Kidney (tissue), 22 donors: ENCODE measurements at places on chromosomes 4 and X.

DNA sequence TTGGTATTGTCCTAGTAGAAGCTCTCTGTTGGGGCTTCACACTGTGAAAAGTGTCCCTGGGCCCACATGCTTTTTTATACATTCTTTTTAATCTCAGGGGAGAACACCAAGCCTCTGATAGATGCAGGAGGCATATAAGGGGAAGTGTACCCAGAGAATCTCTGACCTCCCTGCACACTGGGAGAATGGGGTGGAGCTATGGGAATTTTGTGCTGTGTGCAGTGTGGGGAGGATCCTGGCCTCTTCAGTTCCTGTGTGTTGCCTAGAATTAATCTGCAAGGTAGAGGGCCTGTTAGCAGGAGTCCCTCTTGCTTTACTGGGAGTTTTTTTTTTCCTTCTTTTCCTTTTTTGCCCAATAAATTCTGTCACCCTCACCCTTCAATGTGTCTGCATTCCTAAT, 49.2 kb upstream of the SPIN4 start:
- no peak for DNase-seq

GRCh38 chr4:184473499-184474262, 669 bp downstream of the IRF2 start:
- DNase-seq = peak; percentile 63

GRCh38 chrX:10223276-10223675, 66.5 kb downstream of the CLCN4 start:
- no peak for DNase-seq

- DNase-seq = peak; percentile 19
Measured at GRCh38 chrX:110992611-110993010, 103.4 kb upstream of the PAK3 start.

GRCh38 chr4:127775843-127776242, 6.3 kb upstream of the HSPA4L start:
- DNase-seq = no peak

DNA sequence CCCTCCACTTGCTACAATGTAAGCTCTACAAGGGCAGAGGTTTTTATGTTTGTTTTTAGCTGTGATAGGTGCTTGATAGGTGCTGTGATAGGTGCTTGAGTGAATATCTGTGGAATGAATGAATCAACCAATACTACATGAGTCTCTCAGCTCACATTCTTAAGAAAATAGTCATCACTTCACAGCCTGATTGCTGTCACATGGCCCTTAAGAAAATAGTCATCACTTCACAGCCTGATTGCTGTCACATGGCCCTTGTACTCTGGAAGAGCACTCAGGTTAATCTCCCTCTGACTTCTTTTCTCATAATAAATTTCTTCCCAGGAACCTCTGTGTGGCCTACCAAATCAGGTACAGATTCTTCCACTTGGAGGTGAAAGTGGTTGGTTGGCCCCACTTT, 335.2 kb downstream of the TENM3 start:
- no peak for DNase-seq

GRCh38 chrX:69136546-69137331, 28.5 kb downstream of the PJA1 start:
- DNase-seq = peak; percentile 81

GRCh38 chr4:118994030-118994429, 105.4 kb downstream of the SYNPO2 start:
- DNase-seq = no peak

DNA sequence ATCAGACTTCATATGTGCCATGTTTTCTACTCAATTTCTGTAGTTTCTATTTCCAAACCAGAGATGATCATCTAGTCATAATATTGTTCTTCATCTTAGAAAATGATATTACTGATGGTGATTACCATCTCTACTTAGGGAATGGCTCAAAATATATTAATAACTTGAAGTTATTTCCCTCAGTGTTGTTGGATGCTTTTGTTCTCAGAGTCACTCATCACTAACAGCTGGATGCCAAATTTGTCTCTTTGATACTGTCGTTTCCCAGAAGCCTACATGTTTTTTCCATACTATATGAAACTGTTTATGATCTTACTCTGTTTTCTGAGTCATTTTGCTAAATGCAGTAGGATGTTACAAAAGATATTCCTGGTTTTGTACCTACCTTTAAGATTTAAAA, 8.9 kb downstream of the PGAM4 start:
- DNase-seq = no peak

- DNase-seq = no peak
Measured at GRCh38 chr4:51835855-51836254, 7.1 kb upstream of the DCUN1D4 start.

DNA sequence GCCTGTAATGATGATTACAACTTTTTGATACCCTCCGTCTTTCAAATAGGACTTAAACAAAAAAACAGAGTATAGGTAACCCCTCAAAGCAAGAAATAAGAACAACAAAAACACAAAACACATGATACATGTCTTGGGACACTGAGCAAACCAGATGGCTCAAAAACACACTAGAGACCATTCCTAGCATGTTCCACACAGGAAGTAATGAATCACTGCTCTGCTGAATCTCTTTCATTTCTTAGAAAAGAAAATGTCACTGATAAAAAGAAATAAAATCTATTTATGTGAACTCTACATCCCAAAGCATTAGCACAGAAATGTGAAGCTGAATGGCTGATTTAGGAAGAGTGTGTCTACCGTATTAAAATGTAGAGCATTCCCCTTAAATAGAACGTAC, 134.5 kb upstream of the IL15 start:
- DNase-seq = no peak

GRCh38 chrX:26557691-26558321, 341.8 kb downstream of the MAGEB5 start:
- DNase-seq = no peak

- DNase-seq = no peak
Measured at GRCh38 chr4:7388627-7389026, 46.1 kb downstream of the PSAPL1 start.

DNA sequence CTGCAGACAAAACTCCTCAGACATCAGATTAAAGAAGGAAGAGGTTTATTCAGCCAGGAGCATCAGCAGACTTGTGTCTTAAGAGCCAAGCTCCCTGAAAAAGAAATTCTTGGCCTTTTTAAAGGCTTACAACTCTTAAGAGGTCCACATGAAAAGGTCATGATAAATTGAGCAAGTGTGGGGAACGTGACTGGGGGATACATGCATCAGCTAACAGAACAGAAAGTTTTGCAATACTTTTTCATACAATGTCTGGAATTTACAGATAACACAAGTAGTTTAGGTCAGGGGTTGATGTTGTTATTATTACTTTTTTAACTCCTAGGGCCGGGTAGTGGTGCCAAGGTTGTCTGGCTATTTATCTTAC, 55.6 kb upstream of the RBMX start:
- no peak for DNase-seq

DNA sequence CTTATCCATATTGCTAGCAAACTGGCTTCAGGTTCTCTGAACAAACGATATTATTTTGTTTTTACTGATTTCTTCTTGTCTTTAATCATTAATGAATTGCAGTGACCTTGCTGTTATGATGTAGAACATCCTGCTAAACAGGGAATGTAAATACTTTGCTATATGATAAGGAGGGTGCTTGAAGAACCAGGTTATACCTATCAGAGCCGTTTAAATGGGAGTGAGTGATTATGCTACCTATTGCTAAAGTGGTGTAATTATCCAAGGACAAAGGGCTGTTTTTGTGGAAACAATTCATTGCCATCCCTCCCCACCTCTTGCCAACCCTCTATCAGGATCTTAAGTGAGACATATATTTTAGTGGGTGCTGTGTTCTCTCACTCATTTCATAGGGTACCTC, 788.9 kb downstream of the RPA4 start:
- no peak for DNase-seq

DNA sequence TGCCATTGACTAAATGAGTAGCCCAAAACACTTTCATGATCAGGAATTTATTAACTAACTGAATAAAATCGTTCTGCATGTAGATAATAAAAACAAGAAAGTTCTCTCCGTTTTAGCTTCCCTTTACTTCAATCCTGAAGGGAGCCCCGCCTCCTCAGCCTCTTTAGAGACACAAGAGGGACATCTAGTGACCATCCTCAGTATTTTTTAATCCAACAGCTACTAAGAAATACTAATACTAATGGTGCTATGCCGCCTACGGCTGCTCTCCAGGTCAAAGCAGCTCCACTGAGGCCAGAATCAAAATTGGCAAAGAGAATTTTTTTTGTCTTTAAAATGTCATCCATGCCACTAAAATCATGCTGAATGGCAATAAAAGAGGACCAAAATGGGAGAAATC, 3.2 kb upstream of the PCDH19 start:
- peak; percentile 74 for DNase-seq

GRCh38 chrX:9775930-9776329, 10.3 kb upstream of the GPR143 start:
- no peak for DNase-seq

- no peak for DNase-seq
Measured at GRCh38 chrX:122586831-122587230, 597.2 kb upstream of the GRIA3 start.

- DNase-seq = no peak
Measured at GRCh38 chr4:152880263-152880662, 55.9 kb upstream of the FHDC1 start.

- DNase-seq = no peak
Measured at GRCh38 chr4:38062776-38063097, 102.5 kb downstream of the PTTG2 start.

DNA sequence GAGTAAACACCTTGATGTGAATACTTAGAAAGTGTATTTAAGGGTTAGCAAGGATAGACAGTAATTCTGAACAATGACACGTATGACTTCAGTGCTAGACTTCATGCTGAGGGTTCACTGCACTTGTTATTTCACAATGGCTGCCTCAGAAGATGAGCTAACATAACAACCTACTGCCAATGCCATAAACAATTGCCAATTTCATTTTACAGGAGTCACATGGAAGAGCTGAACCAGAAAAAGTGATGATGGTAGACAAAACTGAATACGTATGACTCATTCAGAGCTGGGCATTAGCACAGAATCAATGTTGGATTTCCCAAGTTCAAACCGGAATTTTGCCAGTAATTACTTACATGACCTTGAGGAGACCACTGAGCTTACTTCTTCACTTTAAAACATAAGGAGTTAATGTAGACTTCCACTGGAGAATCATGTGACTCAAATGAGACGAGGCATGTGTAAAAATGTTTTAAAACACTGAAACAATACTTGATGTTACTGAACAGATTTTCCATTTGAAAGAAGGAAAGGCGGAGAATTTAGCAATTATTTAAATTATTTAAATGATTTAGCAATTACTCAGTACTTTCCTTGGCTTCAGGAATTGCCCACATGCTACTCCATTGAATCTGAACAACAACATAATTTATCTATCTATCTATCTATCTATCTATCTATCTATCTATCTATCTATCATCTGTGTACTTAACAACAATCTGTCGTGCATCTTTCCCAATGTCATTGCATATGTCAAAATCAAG, 868.5 kb upstream of the SLIT2 start:
- DNase-seq = no peak

DNA sequence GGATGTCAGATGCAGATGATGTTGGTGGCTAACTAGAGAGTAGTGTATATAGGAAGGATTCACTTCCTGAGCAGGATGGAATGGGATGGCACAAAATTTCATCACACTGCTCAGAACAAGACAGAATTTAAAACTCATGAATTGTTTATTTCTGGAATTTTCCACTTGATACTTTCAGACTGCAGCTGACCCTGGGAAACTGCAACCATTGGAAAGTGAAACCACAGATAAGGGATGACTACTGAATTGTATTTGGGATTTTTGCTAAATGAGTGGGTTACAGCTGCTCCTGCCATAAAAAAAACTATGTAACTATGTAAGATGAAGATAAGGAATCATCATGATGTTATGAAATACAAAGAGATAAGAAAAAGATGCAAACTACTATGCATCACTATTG, 51.4 kb downstream of the NPY5R start:
- DNase-seq = no peak

GRCh38 chrX:10783451-10783995, 163.1 kb upstream of the MID1 start:
- no peak for DNase-seq

DNA sequence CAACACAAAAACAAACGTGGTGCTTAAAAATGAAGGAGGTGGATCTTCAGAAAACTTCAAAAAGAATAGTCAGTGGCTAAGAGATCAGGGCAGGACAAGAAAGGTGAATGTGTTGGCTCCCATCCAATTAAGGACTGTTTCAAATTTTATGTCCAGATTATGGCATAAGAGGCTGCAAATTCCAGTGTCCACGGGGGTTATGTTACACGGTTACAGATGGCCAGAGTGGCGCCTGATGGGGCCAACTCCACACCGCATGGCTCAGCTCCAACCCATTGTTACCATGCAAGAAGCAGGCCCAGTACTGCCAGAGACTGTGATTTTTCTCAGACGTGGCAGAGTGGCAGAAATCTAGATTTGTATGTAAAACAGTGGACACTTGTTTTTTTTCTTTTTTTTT, 168.4 kb upstream of the TENM3 start:
- no peak for DNase-seq

- no peak for DNase-seq
Measured at GRCh38 chrX:135484641-135485289, 35.7 kb upstream of the INTS6L start.

- peak; percentile 67 for DNase-seq
Measured at GRCh38 chrX:12975991-12976558, 1.2 kb downstream of the TMSB4X start.

DNA sequence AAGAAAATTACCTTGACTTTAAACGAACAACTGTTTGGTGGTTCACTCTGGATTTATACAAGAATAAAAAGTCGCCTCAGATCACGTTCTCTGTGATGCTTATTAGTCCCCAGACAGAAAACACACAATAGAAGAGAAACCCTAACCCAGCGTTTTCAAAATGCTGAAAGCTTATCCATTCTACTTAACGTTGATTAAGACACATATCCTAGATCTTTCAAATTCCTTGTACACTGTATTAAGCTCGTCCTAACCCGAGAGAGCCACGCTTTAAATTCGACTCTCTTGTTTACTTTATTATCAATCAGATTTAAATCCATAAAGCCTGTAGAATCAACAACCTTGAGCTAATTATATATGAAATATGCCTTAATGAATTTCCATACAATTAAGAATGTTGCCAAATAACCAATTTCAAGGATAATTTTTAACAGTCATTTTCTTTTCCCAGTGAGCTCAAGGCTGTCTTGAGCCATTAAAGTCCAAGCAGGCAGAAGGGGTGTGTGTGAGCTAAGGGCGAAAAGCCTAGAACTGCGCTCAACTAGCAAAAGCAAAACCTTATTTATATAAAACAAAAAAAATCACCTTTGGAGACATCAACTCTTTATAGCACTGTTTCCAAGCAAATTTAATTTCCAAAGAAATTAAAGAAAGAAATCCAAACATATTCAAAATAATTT, 981 bp upstream of the PITX2 start:
- DNase-seq = no peak

DNA sequence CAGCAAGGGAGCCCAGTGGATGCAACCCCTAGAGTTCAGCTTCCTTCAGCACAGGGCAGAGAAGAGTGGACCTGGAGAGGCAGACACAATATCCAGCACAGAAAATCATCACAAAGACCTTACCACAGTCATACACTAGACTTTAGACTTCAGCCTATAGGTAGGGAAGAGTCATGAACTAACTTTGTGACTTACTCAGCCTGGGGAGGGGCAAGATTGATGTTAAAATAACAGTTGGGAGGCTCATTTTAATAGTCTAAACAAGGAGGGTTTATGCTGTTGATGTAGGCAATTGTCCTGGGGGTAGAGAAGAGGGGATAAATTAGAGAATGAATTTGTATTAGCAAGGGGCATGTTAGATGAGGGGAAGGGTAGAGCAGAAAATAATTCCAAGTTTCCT, 124.2 kb downstream of the SOWAHB start:
- no peak for DNase-seq
